ENCODE measurements at places on chromosomes 2 and 18.
A peak's percentile ranks its signal among the peaks of the same experiment; 100 is the strongest.

- DNase-seq = no peak
These were observed 67.3 kb downstream of the INPP4A start for GRCh38 chr2:98511981-98512380.

GRCh38 chr18:49096021-49096420, 145.3 kb upstream of the SMAD7 start:
- DNase-seq = peak; percentile 22

- DNase-seq = no peak
These were observed 22.7 kb downstream of the RUFY4 start for GRCh38 chr2:218091746-218092145.

DNA sequence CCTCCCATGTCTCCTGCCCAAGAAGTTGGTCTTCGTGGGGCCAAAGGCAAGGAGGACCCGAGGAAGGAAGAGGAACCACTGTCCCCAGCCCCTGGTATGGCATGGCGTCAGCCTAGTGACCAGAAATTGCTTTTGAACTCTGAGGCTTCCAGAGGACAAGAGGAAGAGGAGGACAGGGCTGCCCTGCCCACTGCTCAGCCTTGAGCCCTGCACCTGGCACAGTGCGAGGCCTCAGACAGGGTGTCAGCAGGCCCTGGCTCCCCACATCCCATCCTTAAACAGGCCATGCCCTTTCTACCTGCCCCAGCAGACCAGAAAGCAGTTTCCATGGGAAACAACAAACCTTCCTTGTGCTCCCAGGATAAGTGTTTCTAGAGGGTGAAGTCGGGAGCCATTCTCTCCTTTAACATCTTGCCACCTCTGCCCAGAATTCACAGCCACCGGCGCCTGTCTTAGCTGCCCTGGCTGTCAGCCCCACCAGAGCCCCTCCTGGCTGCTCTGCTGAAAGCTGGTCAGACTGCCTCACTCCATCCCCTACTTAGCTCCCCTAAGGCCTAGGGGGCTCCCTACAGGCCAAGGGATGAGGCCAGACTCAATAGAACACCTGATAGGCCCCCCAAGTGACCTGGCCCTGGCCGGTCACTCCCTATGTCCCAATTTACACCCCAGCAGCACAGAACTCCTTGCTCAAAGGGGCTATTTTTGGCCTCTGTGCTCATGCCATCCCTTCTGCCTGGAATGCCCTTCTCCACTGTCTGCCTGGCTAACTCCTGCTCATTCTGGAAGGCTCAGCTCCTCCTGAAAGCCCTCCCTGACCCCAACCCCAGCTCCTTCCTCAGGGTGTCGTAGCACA, 20.6 kb downstream of the ATOH8 start:
- no peak for DNase-seq

- DNase-seq = no peak
These were observed 319.0 kb upstream of the SOX11 start for GRCh38 chr2:5373200-5373599.

GRCh38 chr18:21949326-21950015, 208.9 kb downstream of the MIB1 start:
- DNase-seq = no peak

DNA sequence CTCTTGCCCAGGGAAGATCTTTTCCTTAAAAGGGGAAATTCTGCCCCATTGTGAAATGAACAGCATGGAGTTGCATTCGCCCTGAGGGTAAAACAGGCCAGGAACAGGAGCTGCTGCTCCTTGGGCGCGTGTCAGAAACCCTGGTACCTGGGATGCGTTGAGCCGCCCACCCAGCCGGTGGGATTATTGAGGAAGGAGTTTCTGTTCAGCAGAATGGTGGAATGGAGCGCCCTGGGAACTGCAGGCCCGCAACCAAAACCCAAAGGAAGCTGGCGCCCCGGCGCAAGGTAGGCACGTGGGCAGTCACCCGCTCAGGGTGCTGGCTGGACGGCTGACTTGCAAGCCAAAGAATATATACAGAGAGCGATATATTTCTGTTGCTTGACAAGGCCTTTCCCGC, 73.5 kb downstream of the MTCL1 start:
- DNase-seq = no peak

DNA sequence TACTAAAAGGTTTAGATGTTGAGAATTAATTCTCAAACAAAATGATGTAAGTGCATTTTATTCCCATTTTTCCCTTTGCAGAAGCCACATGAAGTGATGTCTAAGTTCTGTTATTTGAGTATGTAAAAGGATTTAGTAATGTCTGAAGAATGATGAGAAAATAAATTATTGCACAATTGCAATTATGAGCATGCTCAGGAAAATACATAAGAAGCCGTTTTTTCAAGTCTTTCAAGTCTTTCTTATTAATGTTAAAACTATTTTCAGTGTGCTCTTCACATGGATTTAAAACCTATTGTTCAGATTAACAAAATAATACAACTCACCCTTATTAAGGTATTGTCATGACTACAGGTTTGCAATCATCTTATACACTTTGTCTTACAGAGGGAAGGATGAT, 331.4 kb upstream of the NETO1 start:
- no peak for DNase-seq

GRCh38 chr2:237440819-237441281, 26.9 kb upstream of the COL6A3 start:
- DNase-seq = no peak

GRCh38 chr2:212441141-212441540, 97.5 kb downstream of the ERBB4 start:
- no peak for DNase-seq

- no peak for DNase-seq
These were observed 223.1 kb upstream of the FBXO11 start for GRCh38 chr2:48129293-48129950.

DNA sequence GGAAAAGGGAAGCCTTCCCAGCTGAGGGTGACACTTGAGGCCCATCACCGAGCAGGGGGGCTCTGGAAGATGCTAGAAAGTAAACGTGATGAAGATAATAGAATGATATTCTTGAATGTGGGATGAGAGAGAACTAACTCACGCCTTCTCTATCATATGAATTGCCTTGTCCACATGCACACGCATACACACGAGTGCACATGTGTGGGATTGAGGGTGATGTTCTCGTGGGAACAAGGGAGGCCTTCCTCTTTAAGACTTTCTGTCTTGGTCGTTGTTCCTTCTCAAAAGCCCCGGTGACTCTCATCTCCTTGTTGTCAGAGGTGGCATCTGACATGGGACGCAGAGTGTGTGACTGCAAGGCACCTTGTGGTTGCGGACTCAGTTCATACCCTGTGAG, 436.9 kb downstream of the ZNF516 start:
- no peak for DNase-seq

DNA sequence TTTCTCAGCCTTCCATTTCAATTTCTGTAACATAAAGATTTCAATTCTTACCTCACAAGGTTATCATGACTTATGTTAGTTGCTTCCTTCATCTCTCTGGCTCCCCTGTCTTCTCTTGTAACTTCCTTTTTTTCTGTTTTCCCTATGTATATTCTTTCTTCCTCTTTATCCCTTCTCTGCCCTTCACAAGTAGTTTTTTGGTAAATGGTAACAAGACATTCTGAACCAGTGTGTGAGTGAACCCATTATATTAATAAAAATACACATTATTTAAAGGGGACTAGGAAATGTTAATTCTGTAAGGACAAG, 8.4 kb downstream of the ACSL3 start:
- DNase-seq = no peak

- no peak for DNase-seq
These were observed 38.0 kb downstream of the AKAIN1 start for GRCh38 chr18:5159080-5159479.

- no peak for DNase-seq
These were observed 148.7 kb downstream of the CTIF start for GRCh38 chr18:48687346-48688042.

- DNase-seq = no peak
These were observed 489.5 kb downstream of the TNS1 start for GRCh38 chr2:217513258-217513657.

- no peak for DNase-seq
These were observed 1345.8 kb upstream of the LRRTM1 start for GRCh38 chr2:81650048-81650971.

DNA sequence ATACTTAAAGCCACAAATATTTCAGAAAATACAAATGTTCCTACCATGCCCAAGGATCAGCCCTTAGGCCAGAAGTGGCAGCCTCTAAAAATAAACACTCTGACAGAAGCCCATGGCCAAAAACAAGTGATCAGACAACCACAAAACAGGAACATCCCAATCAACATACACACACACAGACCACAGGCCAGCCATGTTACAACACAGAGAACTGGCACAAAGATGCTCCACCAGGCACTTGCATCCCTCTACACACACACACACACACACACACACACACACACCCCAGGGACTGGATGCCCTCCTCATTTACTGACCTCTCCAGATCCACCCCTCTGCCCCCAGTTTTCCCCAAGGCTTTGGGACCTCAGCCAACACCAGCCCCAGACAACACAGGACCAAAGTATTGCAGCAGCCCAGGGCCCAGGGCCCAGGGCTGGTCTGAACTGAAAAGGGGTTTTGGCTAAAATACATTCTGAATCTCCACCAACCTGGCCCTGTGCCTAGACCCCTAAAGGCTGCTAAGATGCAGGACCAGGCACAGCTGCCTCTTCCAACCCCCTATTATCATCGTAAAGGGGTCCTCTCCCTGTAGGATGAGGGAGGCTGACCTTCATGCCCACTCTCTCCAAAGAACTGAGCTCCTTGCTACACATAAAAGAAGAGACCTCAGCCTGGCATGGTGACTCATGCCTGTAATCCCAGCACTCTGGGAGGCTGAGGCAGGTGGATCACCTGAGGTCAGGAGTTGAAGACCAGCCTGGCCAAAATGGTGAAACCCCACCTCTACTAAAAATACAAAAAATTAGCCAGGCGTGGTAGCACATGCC, 151.4 kb downstream of the TNS1 start:
- DNase-seq = no peak

DNA sequence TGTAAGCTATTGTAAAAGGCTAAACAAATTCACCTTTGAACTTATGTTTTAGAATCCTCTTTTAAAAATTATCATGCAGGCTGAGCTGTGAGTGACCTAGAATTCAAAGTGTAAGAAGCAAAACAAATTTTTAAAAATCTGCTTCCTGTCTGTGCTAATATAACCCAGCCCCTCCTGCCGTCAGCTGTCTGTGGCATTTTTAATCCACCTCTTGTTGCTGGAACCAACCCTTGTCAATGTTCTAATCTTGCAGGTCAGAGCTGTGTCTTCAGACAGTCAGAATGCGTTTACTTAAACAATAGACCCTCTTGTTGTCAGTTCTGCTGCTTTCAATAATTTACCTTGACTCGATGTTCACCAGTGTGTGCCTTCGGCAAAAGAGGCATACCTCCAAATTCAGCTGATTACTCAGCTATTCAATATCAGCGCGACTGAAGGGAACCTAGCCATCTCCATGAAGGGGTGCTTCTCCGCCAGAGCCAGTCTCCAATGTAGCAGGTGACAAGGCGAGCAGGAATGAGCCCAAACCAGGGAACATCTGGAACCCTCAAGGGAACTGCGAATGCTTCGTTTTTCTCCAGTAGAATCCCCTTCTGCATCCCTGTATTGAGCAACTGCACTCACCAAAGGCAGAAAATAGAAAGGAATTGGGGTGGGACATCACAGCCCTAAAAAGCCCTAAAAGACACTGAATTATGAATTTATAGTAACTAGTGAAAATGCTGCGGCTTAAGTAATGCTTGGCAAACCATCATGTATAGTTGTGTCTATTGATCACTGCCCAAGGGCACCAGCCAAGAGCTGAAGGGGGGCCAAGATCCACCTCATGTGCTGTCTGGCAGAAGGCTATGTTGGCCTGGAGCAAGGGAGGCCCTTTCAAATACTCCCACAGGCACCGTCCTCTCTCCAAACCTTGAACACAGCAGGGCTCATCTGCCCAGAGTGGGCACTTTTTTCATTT, 62.5 kb downstream of the LYPD6B start:
- no peak for DNase-seq
